ENCODE measurements at places on chromosomes 1 and 21. TPM values are rescaled to one million over a fixed set of nuclear protein-coding genes. Genes with fewer than 3 reads are reported as not detected.

ANXA9 gene
- not detected for total RNA-seq

GRCh38 chr1:203112475-203112874 lies 15.1 kb upstream of the ADORA1 start:
- H3K4me1 ChIP-seq, result peaks cover under 1% of the 10 kb centered on the region
- H3K27ac ChIP-seq, result no peak overlapping the region
- no peak for DNase-seq
- peaks cover 57% of the 10 kb centered on the region for H3K27me3 ChIP-seq

GRCh38 chr1:200694738-200695137 lies 25.0 kb upstream of the DDX59 start:
- H3K27ac ChIP-seq, result no peak overlapping the region
- H3K4me1 ChIP-seq, result no peaks in the 10 kb centered on the region
- no peak overlapping the region for H3K4me3 ChIP-seq
- DNase-seq, result no peak
- H3K27me3 ChIP-seq, result no peaks in the 10 kb centered on the region

FCER1G gene
- 1.1 TPM for total RNA-seq

IARS2 gene
- total RNA-seq, result 103 TPM

DNA sequence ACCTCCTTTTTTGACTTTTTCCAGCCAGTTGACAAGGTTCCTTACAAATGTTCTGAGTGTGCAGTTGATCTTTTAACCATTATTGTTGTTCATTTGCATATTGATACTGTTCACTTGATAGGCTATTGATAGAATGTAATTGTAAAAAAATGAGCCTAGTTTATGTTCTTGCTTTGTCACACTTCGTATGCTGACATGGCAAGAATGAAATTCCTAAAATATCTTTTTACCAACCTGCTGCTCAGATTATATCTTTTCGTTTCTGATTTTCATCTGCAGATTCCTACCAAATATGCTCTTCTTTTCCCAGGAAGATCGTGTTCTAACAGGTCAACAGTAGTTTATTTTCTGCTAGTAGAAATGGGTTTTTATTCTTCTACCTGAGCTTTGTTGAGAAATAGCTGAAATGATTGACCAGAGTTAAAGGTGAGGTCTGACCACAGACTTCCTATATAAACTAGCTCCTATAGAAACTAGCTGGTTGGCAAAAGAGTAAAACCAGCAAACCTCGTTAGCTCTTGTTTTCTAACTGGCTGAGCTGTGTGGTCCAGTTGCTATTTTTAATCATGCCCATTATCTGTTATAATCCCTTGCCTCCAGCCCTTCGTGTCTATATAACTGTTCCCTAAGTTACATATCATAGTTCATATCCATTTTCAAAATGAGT lies 174.8 kb downstream of the HS2ST1 start:
- no peak overlapping the region for H3K27ac ChIP-seq
- H3K27me3 ChIP-seq, result no peaks in the 10 kb centered on the region
- H3K4me1 ChIP-seq, result peaks cover 8% of the 10 kb centered on the region

DNA sequence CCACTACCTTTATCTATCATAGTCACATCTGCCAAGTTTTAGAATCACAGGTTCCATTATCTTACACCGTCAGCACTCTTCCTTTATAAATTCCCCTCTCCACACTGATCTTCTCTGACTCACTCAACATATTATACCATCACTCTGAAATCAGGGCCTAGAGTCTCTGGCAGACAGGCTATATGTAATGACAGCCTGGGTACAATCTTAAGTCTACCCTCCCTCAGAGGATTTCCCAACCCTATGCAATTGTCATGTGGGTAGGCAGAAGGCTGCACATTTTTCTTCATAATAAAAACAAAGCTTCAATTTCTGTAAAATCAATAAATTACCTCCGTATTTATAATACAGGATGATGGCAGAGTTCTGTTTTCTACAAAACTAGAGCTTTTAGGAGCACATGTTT lies 138.0 kb downstream of the RERE start:
- H3K4me1 ChIP-seq, result peaks cover 42% of the 10 kb centered on the region
- H3K36me3 ChIP-seq, result no peaks in the 10 kb centered on the region
- no peak for DNase-seq
- no peaks in the 10 kb centered on the region for H3K27me3 ChIP-seq
- H3K4me3 ChIP-seq, result no peak overlapping the region

DNA sequence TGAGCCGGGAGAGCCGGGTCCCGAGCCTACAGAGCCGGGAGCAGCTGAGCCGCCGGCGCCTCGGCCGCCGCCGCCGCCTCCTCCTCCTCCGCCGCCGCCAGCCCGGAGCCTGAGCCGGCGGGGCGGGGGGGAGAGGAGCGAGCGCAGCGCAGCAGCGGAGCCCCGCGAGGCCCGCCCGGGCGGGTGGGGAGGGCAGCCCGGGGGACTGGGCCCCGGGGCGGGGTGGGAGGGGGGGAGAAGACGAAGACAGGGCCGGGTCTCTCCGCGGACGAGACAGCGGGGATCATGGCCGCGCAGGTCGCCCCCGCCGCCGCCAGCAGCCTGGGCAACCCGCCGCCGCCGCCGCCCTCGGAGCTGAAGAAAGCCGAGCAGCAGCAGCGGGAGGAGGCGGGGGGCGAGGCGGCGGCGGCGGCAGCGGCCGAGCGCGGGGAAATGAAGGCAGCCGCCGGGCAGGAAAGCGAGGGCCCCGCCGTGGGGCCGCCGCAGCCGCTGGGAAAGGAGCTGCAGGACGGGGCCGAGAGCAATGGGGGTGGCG lies 371 bp downstream of the ARID1A start:
- peaks cover 58% of the 10 kb centered on the region for H3K4me1 ChIP-seq
- H3K36me3 ChIP-seq, result peaks cover 37% of the 10 kb centered on the region
- no peak for DNase-seq
- H3K27ac ChIP-seq, result peak overlapping the region; percentile 88
- peak overlapping the region; percentile 87 for H3K4me3 ChIP-seq

DNA sequence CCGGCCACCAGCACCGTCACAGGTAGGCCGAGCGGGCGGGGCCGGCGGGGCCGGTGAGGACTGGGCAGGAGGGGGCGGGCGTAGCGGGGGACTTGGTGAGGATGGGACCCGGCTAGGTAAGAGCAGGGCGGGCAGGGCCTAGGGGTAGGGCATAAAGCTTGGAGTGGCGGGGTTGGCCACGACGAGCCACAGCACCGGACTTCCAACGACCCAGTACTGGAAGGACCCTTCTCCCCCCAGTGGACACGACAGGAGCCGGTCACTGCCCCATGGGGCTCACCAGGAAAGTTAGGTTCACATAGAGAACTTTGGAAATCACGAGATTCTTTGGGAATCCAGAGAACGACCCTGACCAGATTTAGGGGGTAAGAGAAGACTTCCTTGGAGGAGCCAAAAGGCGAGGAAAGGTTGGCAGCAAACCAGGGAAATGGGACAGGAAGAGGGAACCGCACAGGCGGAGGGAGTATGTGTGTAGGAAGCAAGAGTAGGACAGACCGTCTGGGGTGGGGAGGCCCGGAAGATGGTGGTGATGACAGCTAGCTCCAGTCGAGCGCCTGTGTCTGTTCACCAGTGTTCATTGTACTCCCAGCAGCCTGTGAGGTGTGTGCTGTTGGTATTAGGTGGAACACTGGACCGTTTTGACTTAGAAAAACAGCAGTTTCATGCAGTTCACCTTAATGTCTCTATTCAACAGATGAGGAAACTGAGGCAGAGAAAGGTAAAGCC lies 20.4 kb downstream of the ZNF362 start:
- H3K27me3 ChIP-seq, result no peaks in the 10 kb centered on the region
- H3K4me3 ChIP-seq, result no peak overlapping the region
- H3K27ac ChIP-seq, result no peak overlapping the region
- H3K36me3 ChIP-seq, result peaks cover 57% of the 10 kb centered on the region

- H3K36me3 ChIP-seq, result no peaks in the 10 kb centered on the region
- peak; percentile 16 for DNase-seq
- H3K27ac ChIP-seq, result no peak overlapping the region
- H3K4me3 ChIP-seq, result no peak overlapping the region
- H3K4me1 ChIP-seq, result no peaks in the 10 kb centered on the region
Measured at GRCh38 chr1:78388275-78388674, 102.5 kb upstream of the PTGFR start.

GRCh38 chr21:42061986-42062235 lies 9.2 kb upstream of the UMODL1 start:
- H3K4me3 ChIP-seq, result no peak overlapping the region
- H3K27me3 ChIP-seq, result no peaks in the 10 kb centered on the region
- H3K36me3 ChIP-seq, result no peaks in the 10 kb centered on the region

- no peak overlapping the region for H3K4me3 ChIP-seq
- peaks cover 21% of the 10 kb centered on the region for H3K27me3 ChIP-seq
- peaks cover 8% of the 10 kb centered on the region for H3K4me1 ChIP-seq
- H3K36me3 ChIP-seq, result no peaks in the 10 kb centered on the region
- H3K27ac ChIP-seq, result no peak overlapping the region
Measured at GRCh38 chr1:46457178-46457577, 32.5 kb upstream of the DMBX1 start.

PPP2R5A gene
- total RNA-seq, result 27.2 TPM

DNA sequence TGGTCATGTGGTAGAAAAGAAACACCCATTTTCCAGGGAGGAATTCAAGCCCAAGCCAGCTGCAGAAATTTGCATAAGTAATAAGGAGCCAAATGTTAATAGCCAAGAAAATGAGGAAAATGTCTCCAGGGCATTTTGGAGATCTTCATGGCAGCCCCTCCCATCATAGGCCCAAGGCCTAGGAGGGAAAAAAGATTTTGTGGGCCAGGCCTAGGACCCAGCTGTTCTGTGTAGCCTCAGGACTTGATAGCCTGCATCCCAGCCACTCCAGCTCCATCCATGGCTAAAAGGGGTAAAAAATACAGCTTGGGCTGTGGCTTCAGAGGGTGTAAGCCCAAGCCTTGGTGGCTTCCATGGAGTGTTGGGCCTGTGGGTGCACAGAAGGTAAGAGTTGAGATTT lies 21.4 kb upstream of the LYPD8 start:
- H3K4me3 ChIP-seq, result no peak overlapping the region
- H3K27ac ChIP-seq, result no peak overlapping the region
- no peaks in the 10 kb centered on the region for H3K27me3 ChIP-seq
- H3K36me3 ChIP-seq, result no peaks in the 10 kb centered on the region

RAD54L gene
- total RNA-seq, result 10.4 TPM

DNA sequence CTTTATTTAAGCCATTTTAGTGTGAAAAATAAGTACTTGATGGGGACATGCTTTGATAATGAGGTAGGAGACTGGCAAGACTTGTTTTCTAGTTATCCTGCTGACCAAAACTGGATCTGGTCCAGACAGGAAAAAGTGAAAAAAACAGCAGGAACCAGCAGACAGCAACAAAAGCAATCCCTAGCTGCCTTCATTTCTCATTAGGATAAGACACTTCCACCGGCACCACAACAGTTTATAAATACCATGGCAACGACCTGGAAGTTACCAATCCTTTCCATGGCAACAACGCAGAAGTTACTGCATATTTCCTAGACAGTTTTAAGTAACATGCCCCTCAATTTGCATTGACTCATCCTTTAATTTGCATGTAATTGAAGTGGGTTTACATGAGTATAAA lies 993.8 kb upstream of the NCAM2 start:
- DNase-seq, result no peak
- H3K4me3 ChIP-seq, result no peak overlapping the region
- H3K36me3 ChIP-seq, result no peaks in the 10 kb centered on the region
- no peaks in the 10 kb centered on the region for H3K4me1 ChIP-seq
- H3K27me3 ChIP-seq, result no peaks in the 10 kb centered on the region
- H3K27ac ChIP-seq, result no peak overlapping the region

GRCh38 chr1:90198616-90199332 lies 203.9 kb downstream of the ZNF326 start:
- H3K4me1 ChIP-seq, result no peaks in the 10 kb centered on the region
- H3K27ac ChIP-seq, result no peak overlapping the region
- H3K27me3 ChIP-seq, result no peaks in the 10 kb centered on the region
- H3K36me3 ChIP-seq, result no peaks in the 10 kb centered on the region
- no peak for DNase-seq

DNA sequence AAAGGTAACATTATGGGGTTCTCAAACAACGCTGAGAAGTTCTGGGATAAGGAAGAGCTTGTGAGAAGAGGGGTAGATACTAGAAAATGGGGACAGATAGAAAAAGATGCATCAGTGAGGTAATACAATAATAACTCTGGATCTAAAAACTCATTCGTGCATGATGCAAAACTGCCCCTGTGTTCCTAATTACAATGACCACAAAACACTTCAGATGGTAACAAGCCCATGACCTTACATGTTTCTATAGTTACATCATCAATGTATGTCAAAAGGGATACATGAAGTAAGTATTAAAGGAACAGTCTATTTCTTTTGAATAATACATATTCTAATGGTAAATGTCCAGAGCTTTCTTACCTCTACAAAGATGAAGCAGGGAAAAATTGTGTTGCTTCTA lies 110.6 kb upstream of the PLPPR5 start:
- no peak overlapping the region for H3K4me3 ChIP-seq
- no peaks in the 10 kb centered on the region for H3K36me3 ChIP-seq
- no peak for DNase-seq
- no peaks in the 10 kb centered on the region for H3K4me1 ChIP-seq
- no peaks in the 10 kb centered on the region for H3K27me3 ChIP-seq

GRCh38 chr1:167102906-167103573 lies 9.2 kb downstream of the STYXL2 start:
- H3K27me3 ChIP-seq, result peaks cover 7% of the 10 kb centered on the region
- H3K4me3 ChIP-seq, result no peak overlapping the region
- no peaks in the 10 kb centered on the region for H3K36me3 ChIP-seq
- no peak for DNase-seq

- no peaks in the 10 kb centered on the region for H3K36me3 ChIP-seq
- no peak overlapping the region for H3K4me3 ChIP-seq
- H3K27ac ChIP-seq, result no peak overlapping the region
- no peak for DNase-seq
- H3K4me1 ChIP-seq, result peaks cover 23% of the 10 kb centered on the region
- no peaks in the 10 kb centered on the region for H3K27me3 ChIP-seq
Measured at GRCh38 chr1:31784356-31785019, 20.3 kb upstream of the ADGRB2 start.

DNA sequence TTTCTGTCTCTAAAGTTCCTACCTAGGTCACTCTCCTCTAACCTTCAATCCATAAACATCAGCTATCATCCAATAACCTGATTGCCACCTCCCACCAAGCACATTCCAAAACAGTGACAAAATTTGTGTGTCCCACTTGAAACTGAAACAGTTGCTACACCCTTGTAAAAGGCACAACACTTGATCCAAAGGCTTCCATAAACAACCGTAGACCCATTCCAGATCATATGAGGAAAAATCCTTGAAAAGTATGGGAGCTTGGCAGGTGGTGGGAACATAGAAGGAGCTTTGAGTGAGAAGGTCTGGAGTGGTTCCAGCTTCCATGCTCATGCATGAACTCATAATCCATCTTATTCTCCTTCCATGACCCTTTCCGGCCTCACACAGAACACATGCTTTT lies 82.0 kb upstream of the ATP1A1 start:
- no peak overlapping the region for H3K27ac ChIP-seq
- H3K4me1 ChIP-seq, result peaks cover 30% of the 10 kb centered on the region
- H3K4me3 ChIP-seq, result no peak overlapping the region
- no peaks in the 10 kb centered on the region for H3K36me3 ChIP-seq
- H3K27me3 ChIP-seq, result no peaks in the 10 kb centered on the region

- no peaks in the 10 kb centered on the region for H3K27me3 ChIP-seq
- H3K27ac ChIP-seq, result no peak overlapping the region
- no peak for DNase-seq
- no peaks in the 10 kb centered on the region for H3K36me3 ChIP-seq
Measured at GRCh38 chr1:165933446-165934170, 106.2 kb downstream of the UCK2 start.

All from SJSA1 (cell line).